ENCODE measurements at places on chromosomes 6 and 20. TPM values are rescaled to one million over a fixed set of nuclear protein-coding genes. Genes with fewer than 3 reads are reported as not detected.

Gene MLIP
- 0.55 TPM for total RNA-seq

DNA sequence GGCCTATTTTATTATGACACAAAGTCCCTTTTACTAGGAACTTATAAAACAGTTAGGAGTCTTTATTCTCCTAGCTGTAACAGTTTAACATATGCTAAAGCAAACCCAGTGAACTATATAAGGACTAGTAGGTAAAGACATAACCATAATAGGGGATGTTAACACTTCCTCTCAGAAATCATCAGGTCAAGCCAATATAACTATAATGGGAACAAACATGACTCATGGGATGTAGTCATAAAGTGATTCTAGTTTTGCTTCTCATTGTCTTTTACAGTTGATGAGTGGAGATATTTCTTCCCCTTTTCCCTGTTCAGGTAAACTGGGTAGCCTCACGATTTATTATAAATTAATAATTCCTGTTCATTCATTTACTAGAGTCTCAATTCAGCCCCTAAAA lies 9.7 kb downstream of the PTCHD4 start:
- no peak for DNase-seq

GRCh38 chr6:117483645-117484016 lies 1.2 kb downstream of the DCBLD1 start:
- DNase-seq, result no peak

GRCh38 chr6:78462728-78463127 lies 404.6 kb upstream of the IRAK1BP1 start:
- DNase-seq, result no peak

DNA sequence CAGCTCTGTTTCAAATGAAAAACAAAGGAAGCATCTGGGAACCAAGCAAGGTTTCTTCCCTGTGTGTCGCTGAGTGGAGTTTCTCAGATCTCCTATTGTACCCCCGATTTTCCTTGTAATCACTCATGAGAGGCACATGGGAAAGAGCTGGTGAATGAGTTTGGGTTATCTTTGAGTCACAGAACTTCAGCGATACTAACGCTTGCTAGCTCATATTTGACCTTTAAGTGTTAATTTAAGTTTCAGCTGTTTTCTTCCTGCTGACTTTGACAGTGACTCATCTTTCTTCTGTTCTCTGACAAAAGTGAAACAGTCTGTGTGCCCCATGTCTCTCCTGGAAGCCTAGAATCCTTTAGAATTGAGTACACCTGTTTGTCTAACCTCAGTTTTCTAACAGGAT lies 261.1 kb upstream of the RGS17 start:
- DNase-seq, result no peak

DNA sequence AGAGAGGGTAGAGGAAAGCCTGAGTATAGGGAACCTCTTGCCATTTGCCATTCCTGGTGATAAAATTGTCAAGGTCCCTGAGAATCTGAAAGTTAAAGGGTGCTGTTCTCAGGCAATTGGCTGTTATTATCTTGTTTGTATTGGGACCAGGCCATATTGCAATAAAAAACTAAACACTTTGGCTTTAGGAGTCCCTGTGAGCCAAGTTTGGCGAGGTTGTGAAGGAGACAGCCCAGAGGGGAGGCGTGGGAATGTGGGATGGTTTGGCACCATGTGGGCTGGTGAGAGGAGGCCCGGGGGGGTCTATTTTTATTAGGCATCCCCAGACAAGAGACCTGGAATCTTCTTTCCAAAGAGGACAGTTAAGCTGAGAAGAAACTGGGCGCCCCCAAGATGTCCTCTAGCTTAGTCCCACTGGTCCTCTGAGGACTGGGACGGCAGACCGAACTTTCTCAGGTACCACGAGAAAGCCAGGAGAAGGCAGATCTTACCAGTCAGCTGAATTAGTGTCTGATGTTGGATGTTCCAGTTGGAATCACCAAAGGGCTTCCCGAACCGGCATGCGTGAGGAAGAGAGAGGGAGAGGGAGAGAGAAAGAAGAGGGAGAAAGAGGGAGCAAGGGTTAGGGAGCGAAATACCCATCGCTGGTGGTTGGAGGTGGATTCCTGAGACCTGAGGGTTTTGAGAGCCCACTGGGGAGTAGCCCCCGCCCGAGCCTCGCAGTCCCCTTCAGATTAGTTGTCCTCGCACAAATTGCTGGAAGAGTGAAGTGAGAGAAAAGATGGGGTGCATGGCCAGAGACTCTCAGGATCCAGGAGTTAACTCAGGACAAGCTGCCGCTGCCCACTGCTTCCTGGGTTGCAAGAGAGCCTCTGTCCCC lies 24.4 kb downstream of the DYNLT1 start:
- DNase-seq, result no peak
